ENCODE measurements at places on chromosomes 16 and 17.

GRCh38 chr17:50257676-50258224 is 16.5 kb upstream of the TMEM92 start:
- no peak for DNase-seq

DNA sequence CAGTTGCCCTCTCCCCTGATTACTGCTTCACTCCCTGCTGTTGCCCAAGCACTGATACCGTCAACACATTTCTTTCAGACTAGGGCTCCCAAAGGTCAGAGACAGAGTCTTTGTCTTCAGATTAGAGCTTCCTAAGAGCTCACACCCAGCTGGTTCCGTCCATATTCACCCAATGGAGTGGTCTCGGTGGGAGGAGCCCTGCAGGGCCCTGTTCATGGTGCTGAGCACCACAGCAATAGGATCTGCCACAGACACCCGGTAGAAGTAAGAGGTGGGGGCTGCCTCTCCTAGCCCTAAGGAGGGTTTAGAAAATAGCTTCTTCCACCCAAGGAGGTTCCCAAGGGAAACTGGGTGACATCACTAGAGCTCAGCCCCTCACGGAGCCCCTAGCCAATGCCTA is 128.3 kb downstream of the CCDC144A start:
- DNase-seq, result no peak

DNA sequence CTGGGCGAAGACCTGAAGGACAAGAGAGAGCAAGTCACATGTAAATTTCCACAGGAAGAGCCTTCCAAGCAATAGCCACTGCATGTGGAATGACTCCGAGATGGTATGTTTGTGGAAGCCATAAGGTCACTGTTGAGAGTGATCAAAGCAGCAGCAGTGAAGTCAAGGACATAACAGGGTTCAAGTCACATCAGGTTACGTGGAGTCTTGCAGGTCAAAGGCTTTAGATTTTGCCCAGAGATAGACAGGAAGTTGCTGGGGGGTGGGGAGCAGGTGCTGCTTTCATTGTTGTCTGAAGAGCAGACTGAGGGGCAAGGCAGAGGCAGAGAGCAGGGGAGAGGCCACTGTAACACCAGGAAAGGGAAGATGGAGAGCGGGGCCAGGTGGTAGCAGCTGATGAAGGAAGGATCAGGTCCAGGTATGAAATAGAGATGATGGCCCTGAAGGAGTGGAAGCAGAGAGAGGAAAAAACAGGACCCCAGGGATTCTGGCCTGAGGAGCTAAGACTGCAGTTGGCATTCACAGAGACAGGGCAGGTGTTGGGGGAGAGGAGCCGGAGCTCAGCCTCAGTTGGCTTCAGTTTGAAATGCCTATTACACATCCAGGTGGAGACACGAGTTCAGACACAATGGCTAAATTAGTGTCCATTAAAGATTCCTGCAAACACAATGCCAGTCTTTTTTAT is 129.3 kb upstream of the AXIN2 start:
- DNase-seq, result no peak

- no peak for DNase-seq
These were observed 14.5 kb downstream of the TSPOAP1 start for GRCh38 chr17:58313815-58314705.

DNA sequence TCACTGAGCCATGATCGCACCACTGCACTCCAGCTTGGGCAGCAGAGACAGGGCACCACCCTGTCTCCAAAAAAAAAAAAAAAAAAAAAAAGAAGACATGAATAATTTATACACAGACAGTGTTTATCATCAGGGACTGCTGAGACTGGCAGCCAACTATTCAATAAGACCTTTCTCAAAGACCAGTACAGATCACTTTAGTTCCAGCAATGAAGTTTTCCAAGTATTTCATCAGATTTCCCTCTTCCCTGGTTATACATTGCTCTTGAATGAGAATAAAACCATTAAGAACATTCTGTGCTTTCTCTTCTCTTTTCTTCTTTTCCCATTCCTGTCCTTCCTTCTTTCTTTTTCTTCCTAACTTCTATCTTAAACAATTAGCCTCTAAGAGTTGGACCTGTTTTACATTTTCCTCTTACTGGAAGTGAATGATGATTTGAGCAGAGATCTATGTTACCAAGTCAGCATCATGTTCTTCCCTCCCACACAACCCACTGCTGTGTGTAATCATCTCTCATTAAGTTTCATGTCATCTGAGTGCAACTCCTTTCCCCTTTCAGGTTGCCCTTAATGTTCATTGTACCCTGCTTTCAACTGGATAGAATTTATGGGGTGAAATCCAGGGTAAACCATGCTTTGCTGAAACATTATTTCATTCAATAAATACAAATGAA is 35.9 kb upstream of the SMIM36 start:
- DNase-seq, result no peak

DNA sequence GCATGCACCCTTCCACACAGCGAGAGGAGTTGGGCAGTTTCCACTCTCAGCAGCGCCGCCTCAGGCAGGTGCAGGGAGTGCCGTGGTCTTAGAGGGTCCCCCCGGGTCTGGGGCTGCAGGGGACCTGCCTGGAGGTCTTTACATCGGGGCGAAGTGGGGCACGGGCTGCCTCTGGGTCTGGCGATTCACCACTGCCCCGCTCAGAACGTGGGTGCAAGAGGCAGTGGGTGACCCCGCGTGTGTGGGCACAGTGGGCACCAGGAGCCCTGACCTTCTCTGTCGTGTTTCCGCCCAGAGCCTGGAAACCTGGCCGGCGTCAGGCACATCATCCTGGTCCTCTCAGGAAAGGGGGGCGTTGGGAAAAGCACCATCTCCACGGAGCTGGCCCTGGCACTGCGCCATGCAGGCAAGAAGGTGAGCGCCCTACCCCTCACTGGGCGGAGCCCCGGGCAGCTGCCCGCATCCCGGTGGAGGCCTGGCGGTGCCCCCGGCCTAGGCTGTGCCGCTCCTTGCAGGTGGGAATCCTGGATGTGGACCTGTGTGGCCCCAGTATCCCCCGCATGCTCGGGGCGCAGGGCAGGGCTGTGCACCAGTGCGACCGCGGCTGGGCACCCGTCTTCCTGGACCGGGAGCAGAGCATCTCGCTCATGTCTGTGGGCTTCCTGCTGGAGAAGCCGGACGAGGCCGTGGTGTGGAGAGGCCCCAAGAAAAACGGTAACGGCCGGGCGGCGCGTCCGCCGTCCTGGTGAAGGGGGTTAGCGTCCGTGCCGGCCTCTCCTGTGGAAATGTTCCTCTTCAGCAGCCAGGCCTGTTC is 3.7 kb downstream of the NUBP2 start:
- no peak for DNase-seq

DNA sequence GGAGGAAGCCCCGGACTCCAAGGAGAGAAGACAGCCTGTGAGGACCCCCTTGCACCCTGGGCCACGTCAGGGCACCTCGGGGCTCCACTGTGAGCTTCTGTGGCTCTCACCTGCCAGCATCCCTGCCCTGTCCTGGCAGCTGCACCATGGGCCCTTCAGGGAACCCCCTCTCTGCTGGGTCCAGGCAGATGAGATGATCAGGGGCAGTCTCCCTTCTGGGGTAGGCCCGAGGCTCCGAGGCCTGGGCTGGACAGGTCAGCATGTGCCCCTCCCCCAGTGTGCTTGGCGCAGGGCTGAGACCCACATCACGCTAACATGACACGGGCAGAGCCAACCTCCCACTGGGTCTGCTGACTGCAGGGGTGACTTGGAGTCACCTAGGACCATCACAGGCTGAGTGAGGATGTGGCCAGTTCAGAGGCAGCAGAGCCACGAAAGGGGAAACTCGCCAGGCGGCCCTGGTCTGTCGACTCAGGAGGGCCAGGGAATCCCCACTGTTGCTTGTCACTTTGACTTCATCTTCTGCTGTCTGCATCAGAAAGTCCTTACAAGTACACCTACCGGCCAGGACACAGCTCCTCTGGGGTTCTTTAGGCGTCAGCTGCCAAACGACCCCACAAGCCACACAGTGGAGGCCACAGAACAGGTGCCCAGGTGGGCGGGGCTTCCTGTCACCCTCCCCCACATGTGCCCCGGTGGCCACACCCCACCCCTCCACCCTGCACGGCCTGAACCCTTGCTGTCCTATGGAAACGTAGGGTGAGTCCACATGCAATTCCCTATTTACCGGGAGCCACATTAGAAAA is 2.2 kb downstream of the GALNS start:
- DNase-seq, result peak; percentile 37

GRCh38 chr17:7225711-7226331 is 6.1 kb downstream of the ACADVL start:
- no peak for DNase-seq

DNA sequence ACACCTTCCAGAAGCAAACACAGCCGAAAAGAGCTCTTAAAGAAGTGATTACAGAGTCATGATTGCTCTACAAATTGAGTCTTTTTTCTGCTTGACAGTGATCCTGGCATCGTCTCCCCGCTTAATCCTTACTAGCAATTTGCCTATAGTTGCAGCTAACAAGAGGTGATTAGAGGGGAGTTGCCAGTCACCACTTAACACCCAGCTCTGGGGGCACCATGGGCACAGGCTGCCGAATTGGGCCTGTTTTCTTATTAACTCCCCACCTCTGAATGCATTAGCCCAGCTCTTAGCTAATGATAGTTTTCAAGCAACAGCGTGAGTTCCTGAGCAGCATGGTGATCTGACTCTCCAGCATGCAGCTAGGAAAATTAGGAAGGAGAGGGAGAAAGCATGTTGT is 93.5 kb downstream of the RBFOX1 start:
- DNase-seq, result no peak

DNA sequence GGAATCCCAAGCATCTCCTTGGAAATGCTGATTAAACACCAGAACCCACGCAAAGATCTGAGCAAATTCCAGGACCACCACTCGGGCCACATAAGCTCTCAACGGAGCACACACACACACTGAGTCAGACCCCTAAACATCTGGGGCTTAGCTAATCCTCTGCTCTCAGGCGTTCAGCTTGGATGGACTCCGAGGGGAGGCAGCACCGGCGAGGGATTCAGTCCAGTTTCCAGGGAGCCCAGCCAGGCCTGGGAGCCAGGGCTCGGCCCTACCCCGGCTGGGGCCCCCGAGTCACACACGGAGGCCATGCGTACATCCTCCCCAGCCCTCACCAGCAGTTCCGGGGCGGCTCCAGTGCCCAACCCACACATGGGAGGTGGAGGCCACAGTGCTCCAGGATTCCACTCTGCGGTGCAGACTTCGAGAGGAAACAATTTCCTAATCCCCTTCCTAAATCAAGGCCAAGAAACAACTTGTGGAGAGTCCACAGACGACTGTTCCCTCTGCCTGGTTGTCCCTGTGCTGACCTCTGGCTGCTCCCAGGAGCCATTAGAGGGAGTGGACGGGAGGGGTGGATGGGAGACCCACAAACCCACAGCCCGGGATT is 70.5 kb downstream of the GAS7 start:
- no peak for DNase-seq

- no peak for DNase-seq
These were observed 8.7 kb downstream of the COX10 start for GRCh38 chr17:14078027-14078426.

GRCh38 chr16:7257016-7257415 is 75.6 kb upstream of the RBFOX1 start:
- DNase-seq, result no peak

All from CD4-positive, alpha-beta T cell treated with Interleukin-21 for 1 hour (primary cell).